GM12891 (cell line): ENCODE measurements at places on chromosomes 11 and 22.

DNA sequence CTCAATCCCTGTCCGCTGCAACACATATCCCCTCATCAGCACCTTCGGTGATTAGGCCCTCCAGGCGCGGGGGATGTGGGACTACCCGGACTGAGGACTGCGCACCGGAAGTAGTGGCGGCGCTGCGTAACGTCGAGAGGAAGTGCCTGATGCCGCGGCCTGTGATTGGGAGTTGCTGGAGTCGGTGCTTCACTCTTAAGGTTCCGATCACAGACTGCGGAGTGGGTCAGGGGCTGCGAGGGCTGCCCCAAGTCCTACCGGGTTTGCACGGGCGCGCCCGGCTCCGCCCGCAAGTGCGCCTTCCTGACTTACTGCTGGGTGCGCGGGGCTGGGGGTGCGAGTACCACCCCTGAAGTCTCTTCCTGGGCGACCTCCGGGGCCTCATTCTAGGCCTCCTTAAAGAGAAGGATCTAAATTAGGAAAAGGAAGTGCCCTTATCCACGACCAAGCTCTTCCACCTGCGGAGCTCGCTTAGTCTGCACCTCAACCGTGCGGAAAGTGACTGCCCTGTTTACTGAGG, at the start of gene ALKBH3:
Gene ALKBH3 (plus strand): TSS at position 192 of the 520 bp plus-strand sequence. CDS start 1,822 bp downstream, outside the sequence.
- DNase-seq: peak; percentile 67

DNA sequence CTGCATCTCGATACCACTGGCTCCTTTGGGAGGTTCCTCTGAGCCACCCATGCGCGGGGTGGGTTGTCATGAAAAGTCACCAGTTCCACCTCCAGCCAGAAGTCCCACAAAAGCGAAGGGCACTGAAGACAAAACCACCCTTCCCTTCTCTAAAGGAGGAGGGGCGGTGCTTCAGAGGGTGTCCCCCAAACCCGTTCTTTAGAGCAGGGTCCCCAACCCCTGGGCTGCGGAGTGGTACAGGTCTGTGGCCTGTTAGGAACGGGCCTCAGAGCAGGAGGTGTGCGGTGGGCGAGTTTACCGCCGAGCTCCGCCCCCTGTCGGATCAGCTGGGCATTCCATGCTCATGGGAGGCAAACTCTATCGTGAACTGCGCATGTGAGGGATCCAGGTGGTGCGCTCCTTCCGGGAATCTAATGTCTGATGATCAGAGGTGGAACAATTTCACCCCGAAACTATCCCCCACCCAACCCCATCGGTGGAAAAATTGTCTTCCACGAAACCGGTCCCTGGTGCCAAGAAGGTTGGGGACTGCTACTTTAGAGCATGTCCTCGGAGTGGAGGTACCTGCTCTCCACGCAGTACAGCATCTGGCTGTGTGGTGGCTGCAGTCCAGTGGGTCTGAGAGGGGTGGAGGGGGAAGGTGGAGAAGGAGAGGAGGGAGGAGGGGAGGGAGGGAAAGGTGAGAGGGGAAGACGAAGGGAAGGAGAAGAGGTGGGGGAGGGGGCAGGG, 72.9 kb upstream of the SEPTIN5 start:
- DNase-seq: no peak

DNA sequence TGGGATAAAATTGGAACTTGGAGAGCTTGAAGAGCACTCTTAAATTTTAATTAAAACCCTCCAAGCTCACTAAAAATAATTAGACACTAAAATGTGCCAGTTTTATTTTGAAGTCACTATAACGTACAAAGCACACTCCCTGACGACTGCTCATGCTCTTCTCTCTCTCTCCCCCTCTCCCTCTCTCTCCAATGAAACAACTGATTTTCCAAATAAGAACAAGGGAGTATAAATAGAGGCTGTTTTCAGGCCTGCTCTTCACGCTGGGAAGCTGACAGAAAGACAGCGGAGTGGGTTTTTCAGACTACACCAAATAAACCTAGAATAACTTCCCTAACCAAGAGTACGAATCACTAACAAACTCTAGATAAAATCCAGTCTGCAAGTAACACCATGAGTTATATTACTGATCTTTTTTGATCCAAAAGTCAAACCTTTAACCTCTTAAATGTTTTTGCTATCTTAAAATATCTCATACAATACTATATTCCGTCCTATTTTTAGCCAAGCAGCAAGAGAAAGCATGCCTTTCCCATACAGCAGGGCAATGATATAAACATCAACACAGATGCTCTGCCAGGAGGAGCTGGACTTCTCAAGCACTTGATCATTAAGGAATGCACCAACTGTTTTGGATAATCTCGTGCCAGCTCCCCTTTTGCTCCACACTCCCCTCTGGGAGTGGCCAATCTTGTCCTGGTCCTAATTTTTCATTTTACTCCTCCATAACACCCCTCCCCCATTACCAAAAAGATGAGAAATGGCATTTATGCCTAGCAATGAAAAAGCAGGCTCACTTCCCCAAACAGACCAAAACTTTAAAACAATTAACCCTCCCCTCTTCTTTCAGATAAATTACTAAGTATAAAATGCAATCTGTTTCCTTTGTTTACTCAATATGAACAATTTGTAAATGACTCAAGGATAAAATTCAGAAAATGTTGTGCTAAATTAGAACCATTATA, 116.9 kb downstream of the SOX6 start:
- DNase-seq: no peak

GRCh38 chr22:20165913-20166312, 15.1 kb upstream of the CCDC188 start:
- no peak for DNase-seq

DNA sequence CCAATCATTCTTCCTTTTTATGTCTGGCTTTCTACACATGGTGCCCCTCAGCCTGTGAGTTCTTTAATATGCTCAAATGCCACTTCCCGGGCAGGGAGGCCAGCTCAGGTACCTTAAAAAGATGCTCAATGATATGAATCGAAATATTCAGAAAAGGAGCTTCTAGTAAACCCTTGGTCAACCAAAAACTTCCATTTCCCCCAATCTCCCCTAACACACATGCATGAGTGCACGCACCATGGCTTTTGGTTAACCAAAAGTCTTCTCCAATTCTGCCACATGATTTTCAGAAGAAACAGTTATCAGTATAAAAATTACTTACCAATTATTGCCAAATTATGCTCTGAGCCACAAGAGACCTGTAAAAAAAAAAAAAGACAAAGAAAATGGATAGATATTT, 135.0 kb downstream of the SERGEF start:
- no peak for DNase-seq

DNA sequence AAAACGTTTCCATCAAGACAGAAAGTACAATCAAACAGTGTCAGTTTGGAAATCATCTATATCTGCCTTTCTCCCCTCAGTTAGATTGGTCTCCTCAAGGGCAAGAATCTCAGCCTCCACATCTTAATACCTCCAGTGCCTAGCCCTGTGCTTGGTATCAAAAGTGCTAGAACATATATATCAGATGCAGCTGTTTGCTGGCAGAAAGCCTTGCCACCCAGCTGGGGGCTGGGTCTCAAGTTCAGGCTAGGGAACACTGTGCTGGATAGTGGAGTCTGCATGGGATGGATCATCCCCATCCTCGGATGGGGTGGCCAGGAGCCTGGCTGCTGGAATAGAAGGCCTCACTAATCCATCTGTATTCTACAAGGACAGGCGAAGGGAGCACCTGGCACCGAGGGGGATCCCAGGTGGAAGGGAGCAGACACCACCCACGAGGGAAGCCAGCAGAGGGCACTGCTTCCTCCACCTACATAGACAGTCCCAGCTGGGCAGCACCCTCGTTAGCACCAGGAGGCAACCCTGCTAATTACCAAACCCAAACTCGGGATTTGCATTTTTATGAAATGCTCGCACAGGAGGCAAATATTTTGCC, 602.2 kb downstream of the BUD13 start:
- no peak for DNase-seq

DNA sequence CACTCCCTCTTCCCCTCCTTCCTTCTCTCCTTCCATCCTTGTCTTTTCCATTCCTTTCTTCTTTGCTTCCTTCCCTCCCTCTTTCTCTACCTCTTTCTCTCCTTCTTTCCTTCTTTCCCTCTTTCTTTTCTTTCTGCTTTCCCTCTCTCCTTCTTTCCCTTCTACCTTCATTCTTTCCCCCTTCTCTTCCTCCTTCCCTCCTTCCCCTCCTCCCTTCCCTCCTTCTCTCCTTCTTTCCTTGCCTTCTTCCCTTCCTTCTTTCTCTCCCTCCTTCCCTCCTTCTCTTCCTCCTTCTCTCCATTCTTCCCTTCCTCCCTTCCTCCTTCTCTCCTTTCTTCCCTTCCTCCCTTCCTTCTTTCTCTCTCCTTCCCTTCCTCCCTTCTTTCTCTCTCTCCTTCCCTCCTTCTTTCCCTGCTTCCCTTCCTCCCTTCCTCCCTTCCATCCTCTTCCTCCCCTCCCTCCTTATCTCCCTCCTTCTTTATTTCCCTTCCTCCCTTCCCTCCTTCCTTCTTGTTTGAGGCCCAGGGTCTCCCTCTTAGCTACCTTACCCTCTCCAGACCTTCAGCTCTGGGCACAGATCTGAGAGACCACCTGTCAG, 77.0 kb downstream of the BUD13 start:
- DNase-seq: no peak

DNA sequence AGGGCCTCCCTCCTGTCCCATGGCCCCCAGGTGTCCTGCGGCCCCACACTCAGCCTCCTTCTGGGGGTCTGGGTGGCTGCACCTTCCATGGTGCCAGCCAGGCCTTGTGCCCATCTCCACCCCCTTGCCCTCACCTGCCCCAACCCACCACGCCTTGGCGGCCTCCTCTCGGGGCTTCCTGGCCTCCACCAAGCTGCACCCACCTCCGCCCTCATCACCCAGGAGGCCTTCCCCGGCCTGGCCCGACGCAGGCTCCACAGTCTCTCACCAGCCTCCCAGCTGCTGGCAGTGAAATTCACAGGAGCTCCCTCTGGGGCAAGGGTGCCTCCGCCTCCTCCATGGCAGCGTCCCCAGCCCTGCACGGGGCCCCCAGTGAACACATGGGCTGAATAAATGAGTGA, 35.9 kb upstream of the WNT7B start:
- no peak for DNase-seq

DNA sequence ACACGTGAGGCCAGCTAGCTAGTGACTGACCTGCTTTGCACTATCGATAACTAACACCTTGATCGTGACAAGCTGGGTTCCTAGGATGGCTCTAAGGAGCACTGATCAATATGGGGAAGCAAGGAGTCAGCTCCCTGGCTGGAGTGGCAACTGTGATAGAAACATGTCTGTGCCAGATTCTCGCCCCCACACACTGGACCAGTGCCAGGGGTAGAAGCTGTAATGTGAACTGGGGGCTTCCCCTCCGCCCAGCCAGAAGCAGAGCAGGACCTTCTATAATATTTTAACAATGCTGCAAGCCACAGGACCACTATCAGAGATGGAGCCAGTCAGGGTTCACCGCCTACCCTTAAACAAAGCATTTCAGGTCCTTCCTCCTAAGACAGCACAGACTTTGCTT, 96.5 kb downstream of the DSCAML1 start:
- DNase-seq: no peak

GRCh38 chr11:13223112-13223511, 54.5 kb upstream of the BMAL1 start:
- no peak for DNase-seq

GRCh38 chr11:8807544-8808225, 103.3 kb upstream of the AKIP1 start:
- no peak for DNase-seq

DNA sequence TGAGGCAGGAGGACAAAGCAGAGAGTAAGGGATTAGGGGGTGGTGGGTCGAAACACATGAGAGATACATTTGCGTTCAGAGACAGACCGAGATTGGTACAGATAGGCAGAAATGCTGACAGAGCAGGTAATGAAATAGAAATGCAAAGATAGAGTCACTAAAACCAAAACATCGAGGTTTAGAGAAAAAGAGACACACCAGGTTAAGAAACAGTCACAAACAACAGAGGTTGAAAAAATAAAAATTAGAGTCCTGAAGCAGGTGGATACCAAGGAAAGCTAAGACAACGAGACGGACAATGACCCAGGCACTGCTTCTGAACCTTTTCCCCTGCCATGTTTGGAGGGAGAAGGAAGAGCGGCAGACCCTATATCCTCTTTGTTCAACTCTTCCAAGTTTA, 1.2 kb upstream of the MAPK1 start:
- no peak for DNase-seq

GRCh38 chr11:61578819-61579675, 1.8 kb downstream of the SYT7 start:
- DNase-seq: no peak
